ENCODE measurements at places on chromosomes 5 and 9.

- no peak for DNase-seq
These were observed 55.8 kb upstream of the ZFAND5 start for GRCh38 chr9:72420783-72421182.

DNA sequence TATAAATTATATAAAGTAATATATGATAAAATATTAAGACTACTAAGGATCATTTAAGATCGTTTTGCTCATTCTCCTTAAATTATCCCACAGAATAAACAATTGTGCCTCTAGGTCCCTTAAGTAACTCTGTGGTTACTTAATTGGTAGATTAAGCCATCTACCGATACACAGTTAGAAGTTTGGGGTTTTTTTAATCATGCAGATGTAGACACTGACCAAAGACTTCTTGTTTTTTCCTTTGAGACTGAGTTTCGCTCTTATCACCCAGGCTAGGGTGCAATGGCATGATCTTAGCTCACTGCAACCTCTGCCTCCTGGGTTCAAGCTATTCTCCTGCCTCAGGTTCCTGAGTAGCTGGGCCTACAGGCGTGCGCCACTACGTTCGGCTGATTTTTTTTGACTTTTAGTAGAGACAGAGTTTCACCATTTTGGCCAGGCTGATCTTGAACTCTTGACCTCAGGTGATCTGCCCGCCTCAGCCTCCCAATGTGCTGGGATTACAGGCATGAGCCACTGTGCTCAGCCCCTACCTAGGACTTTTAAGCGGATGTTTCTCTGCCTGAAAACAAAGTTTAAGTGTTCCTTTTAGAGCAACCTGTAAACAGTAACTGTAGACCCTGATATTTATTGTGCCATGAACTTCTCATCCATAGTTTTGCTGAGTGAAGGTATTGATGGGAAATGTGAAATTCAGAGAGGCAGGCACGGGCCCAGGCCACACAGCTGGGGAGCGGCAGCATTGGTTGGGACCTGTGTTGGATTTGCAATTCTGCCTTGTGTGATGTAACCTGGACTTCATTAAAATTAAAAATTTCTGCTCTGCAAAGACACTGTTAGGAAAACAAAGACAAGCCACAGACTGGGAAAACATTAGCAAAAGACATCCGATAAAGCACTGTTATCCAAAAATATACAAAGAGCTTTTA, 11.6 kb downstream of the CEL start:
- DNase-seq, result no peak

DNA sequence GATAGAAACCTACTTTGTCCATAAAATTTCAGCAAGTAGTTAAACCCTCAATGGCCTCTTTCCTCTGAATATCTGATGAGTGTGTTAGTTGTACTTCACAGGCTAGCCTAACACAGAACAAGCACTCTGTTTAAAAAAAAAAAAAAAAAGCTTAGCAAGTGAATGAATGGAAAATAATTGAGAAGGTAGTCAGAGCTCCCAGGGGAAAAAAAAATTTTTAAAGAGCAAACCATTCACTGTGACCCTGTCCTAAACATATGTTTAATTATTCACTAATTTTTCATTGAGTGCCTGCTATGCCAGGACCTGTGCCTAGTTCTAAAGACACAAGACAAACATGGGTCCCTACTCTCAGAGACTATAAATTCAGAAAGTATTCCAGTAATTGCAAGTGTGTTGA, 69.3 kb downstream of the SH3RF2 start:
- DNase-seq, result no peak

DNA sequence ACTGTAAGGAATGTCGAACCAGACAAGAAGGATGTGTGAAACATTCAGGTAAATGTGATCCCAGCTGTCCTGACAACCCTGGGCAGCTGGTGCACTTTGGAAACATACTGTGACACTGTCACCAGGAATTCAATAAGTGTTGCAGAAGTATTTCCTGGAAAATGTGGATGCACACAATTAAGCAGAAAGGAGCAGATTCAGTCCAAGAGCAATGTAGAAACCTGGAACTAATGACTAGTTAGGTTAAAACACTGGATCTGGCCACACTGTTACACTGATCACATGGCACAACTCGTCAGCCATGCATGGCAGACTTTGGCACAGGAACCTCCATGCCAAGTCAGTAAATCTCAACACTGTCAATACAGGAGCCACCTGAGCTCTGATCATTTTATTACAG, 109.0 kb downstream of the FAM174A start:
- no peak for DNase-seq
